ENCODE measurements at places on chromosomes 16 and 17.

DNA sequence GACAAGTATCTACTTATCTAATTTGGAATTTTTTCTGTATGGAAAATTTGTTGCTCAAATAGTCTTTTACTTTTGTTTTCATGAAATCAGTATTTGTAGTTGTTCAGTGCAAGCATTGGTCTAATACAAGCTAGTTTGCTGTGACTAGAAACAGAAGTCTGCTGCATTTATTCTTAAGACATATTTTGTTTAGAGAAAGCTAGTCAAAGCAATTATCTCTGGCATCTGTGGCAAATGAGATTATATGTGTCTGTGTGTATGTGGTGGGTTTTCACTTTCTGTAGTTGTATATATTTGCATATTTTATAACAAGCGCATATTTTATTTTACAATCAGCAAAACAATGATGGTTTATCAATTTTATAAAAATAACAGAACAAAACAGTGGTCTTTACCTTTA lies 96.0 kb upstream of the SIAH1 start:
- no peak for DNase-seq

GRCh38 chr17:47257651-47258339 lies 4.2 kb downstream of the ITGB3 start:
- no peak for DNase-seq

GRCh38 chr16:12754824-12755543 lies 48.7 kb downstream of the CPPED1 start:
- DNase-seq, result no peak

DNA sequence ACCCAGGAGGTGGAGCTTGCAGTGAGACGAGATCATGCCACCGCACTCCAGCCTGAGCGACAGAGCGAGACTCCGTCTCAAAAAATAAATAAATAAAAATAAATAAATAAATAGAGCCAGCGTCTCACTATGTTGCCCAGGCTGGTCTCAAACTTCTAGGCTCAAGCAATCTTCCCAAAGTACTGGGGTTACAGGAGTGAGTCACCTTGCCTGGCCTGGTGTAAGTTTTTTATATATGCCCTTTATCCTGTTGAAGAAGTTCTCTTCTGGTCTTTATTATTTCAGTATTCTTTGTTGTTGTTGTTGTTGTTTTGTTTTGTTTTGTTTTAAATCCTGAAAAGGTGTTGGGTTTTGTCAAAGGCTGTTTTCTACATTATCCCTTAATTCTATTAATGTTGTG lies 30.1 kb upstream of the ABCC1 start:
- no peak for DNase-seq

DNA sequence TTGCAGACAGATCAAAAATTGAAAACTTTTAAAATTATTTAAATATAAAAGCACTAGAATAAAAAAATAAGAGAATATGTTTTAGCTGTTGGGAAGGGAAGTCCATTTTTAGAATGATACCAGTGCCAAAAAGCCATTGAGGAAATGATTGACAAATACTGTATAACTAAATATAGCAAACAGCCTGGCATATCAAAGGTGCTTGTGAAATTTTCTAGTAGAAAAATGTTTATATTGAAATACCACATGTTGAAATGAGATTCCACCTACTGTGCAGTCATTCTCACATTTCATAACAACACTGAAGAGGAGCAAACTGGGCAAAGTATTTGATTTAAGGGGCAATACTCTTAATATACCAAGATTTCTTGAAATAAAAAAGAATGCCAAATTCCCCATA lies 183.5 kb downstream of the PHKB start:
- no peak for DNase-seq

- no peak for DNase-seq
Observed at GRCh38 chr16:76583945-76584344, 306.7 kb downstream of the CNTNAP4 start.

GRCh38 chr17:33888455-33888854 lies 366.6 kb upstream of the CCL2 start:
- no peak for DNase-seq

- no peak for DNase-seq
Observed at GRCh38 chr16:2948807-2949704, 15.0 kb upstream of the KREMEN2 start.

DNA sequence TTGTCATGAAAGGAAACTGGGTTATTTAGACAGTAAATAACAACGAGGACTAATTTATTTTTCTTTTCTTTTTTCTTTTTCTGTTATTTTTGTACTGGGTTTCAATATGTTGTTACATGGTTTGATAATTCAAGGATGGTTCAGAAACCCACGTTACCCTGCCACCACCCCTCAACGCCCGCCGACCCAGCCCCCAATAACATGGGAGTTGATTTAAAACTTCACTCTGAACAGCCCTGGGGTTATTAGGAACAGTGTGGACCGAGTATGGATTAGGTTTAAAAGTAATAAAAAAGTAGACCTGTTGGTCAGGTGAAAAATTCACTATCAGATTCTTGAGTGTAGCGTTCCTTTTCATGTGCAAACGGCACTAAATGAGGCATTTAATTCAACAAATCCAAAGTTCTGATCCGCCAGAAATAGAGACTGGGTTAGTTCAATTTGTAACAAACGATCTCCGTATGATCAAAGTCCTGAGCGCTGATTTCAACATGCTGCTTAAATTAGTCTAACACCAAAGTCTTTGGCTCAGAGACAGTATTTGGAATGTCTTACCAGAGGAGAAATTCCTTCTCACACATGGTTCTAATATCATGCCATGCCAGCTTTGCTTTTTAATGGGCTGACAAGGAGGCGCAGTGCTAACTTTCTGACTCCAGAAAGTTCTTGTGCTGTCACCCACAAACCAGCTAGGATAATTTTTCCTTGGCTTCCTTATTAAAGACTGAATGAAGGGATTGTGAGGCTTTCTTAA lies 173.1 kb upstream of the IRX3 start:
- no peak for DNase-seq

DNA sequence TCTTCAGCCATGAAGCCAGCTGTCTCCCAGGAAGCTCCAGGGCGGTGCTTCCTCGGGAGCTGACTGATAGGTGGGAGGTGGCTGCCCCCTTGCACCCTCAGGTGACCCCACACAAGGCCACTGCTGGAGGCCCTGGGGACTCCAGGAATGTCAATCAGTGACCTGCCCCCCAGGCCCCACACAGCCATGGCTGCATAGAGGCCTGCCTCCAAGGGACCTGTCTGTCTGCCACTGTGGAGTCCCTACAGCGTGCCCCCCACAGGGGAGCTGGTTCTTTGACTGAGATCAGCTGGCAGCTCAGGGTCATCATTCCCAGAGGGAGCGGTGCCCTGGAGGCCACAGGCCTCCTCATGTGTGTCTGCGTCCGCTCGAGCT lies 14.1 kb downstream of the STH start:
- no peak for DNase-seq

DNA sequence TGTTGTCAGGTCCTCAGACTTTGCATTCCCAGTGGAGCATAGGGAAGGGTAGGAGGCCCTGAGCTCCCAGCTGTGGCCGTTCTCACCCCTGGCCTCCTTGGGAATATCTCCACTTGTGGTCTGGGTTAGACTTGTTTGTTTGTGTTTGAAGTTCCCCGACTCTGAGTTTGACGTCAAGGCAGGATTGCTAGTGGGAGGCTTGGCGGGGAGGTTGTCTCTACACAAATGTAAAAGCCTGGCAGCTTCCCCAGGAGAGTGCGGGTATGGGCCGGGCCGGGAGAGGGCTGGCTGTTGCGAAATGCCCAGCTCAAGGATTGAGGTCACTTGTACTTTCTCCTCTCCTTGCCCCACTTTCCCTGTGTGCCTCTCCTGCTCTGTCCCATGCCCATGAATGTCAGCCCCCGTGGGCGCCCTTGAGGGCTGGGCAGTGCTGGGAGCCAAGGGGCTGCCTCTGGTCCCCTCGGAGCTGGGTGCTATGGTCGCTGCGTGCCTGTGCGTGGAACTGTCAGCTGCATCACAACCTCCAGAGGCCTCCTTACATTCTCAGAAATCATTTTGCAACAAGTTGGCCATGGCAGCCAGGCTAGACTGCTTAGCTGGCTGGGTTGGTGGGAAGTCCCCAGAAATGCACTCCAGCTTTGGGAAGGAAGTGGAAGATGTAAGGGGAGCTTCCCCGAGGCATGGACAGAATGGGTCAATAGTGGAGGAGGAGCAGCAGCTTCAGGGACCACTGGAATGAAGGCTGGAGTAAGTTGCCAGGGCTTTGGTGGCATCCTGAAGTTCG lies 84.3 kb downstream of the KSR1 start:
- DNase-seq, result no peak

DNA sequence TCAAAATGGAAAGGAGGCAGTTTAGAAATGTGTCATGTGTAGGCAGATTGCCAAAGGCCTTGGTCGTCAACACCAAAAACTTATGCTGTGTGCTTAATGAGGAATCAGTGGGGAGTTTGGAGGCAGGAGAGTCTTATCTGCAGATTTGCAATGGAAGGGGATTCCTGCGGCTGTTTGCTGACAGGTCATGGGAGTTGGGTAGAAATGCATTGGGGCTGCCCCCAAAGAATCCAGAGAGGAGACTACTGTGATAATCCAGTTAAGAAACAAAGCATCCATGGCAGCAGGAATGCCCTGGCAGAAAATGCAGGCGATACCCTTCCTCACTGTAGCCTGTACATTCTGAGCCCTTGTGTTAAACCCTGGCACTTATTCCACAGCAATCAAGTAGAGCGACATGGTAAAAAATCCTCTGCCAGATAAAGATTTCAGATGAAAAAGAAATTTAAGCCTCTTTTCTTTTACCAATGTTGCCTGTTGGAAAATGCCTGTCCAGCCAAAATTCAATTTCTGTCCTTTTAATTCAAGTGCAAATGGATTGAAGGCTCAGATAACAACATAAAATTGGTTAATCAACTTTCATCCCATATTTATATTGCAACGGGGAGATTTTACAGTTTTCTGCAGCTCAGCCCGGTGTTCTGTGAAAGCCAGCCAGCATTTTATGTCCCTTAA lies 491.0 kb upstream of the CDH5 start:
- no peak for DNase-seq

- no peak for DNase-seq
Observed at GRCh38 chr16:46911038-46911437, 26.9 kb downstream of the GPT2 start.

DNA sequence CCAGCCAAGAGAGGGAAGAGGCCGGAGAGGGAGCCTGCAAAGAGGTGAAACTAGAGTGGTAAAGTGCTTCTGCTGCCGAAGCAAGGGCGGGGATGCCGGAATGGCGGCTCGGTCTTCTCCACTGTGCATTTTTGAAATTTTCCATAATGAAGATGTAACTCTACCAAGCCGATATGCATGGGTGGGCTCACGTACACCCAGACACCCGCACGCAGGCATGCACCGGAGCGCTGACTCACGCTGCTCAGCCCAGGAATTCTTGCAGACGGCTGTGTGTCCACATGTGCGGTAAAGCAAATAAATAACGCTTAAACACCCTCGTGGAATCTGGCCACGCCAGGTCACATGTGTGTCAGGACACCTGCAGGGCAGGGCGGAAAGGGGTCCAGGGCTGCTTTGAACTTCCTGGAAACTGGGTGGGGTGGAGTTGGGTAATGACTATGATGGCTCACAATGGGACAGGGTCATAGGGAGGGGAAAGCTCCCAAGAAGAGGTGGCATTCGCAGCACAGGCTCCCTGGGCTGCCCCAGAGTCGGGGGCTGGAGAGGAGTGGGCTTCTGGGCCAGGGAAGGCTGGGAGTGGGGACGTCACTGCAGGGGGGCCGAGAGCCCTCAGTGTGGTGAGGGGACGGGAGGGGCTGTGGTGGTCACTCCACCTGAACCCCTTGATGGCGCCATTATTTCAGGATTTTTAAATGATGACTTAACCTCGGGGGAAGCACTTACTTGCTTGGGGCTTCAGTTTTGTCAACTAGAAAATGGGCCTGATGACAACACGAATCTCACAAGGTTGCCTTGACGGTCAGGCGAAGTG lies 265.5 kb downstream of the PARN start:
- DNase-seq, result no peak

DNA sequence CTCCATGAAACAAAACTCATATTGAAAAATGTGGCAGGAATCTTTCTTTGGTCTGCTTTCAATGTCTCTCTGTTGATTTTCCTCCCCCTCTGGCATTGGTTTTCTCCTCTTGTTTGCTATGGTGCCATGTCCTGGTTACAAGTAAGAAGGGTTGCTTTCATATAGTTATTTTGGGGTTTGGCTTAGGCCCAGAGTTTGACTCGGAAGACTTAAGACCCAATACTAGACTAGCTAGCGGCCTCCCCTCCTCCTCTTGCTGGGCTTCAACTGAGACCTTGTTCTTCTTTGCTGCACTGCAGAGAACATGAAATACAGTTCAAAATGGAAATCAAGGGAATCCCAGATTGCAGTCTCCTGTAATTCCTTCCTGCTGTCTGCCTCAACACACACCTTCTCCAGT lies 30.0 kb upstream of the CLEC18A start:
- DNase-seq, result no peak

DNA sequence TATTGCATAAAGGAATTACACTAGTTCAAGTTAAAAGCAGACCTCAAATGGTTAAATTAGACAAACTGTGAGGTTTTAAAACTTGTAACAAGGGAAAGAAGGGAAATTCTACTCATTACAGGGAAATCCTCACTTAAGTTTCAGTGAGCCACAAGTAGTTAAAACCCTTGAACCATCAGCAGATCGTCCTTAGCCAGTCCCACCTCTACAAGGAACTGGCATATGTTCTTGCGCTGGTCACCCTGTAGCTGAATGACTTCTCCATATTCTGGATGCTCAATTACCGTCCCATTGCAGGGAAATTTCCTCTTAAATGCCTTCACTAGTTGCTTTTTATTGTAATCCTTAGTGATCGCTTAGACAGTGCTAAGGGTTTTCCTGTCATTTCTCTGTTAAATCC lies 5.5 kb downstream of the PRSS21 start:
- no peak for DNase-seq

- DNase-seq, result no peak
Observed at GRCh38 chr16:31143011-31143693, 6.7 kb downstream of the PRSS36 start.

DNA sequence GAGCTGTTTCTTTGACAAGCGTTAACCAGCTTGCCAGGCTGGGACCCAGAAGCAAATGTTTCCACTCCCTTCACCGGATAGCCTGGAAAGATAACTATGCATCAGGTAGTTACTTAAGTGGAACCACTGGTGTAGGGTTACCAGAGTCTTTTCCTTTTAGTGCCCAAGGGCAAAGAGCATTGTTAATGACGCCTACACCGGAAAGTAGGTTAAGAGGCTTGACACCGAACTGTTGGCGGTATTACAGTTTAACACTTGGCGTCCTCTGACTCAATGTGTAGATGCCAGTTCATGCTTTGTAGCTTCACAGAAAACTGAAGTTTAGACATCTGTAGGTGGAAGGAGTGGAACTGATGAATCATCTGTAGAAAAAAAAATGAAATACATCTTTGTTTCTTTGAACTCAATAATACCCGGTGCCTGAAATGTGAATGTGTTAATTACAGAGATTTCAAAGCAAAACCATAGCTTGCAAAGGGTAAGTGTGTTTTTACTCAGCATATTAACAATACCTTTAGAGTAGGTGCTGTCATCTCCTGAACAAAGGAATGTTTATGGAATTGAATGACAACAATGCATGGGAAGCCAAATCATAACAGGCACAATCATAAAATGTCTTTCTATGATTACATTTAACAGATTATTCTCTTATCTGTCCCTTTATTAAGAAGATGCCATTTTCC lies 426.7 kb upstream of the SALL1 start:
- no peak for DNase-seq

GRCh38 chr16:79959226-79959625 lies 358.7 kb upstream of the MAF start:
- DNase-seq, result no peak
